ENCODE measurements at places on chromosomes 7 and 10. TPM values are rescaled to one million over a fixed set of nuclear protein-coding genes. Genes with fewer than 3 reads are reported as not detected.

PALD1 gene
- 0.10 TPM for total RNA-seq

IL15RA gene
- 10.2 TPM for total RNA-seq

ORAI2 gene
- 39.8 TPM for total RNA-seq

DNA sequence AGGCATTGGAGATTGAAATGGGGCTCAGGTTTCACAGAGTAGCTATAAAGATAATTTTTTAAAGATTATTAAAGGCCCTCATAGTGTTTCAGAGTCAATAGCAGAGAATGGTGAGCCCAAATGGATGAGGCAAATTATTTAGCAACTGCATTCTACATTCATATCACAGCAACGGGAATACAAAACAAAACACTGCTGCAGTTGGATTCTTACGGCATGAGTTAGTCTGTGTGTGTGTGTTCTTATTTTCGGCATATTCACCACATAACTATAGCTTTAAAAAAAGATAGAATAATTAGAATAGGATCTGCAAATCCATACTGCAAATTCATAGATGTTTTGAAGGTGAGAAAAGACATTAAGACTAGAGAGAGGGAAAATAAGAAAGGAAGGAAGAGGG, 66.0 kb downstream of the SUGCT start:
- H3K27ac ChIP-seq: no peak overlapping the region
- no peaks in the 10 kb centered on the region for H3K36me3 ChIP-seq
- H3K27me3 ChIP-seq: no peaks in the 10 kb centered on the region
- H3K4me1 ChIP-seq: no peaks in the 10 kb centered on the region

GRCh38 chr10:71084818-71085126, 127.6 kb upstream of the UNC5B start:
- H3K4me1 ChIP-seq: no peaks in the 10 kb centered on the region
- DNase-seq: no peak
- H3K27ac ChIP-seq: no peak overlapping the region
- H3K4me3 ChIP-seq: no peak overlapping the region
- no peaks in the 10 kb centered on the region for H3K27me3 ChIP-seq
